ENCODE measurements at places on chromosomes 6 and 20.

GRCh38 chr6:15885624-15886023, 222.8 kb upstream of the DTNBP1 start:
- no peak for DNase-seq

- DNase-seq, result no peak
Observed at GRCh38 chr20:25705830-25706351, 9.2 kb upstream of the ZNF337 start.

DNA sequence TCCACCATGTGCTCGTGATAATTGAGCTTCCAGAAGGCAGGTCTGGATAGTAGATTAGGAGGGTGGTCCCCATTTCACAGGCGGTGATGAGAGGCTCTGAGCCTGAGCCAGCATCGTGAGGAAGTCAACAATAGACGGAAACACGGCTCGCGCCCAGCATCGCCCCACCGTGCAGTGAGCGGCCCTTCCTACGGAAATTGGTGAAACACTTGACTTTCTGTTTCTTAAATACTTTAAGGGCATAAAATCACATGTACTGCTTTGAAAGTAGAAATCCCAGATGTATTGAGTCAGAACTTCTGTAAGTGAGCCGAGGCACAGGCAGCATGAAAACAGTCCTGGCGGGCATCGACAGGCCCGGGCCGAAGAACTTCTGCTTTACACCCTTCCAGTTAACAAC, 4.3 kb upstream of the KIF25 start:
- DNase-seq, result no peak

- DNase-seq, result no peak
Observed at GRCh38 chr6:121615493-121615892, 180.0 kb downstream of the GJA1 start.

DNA sequence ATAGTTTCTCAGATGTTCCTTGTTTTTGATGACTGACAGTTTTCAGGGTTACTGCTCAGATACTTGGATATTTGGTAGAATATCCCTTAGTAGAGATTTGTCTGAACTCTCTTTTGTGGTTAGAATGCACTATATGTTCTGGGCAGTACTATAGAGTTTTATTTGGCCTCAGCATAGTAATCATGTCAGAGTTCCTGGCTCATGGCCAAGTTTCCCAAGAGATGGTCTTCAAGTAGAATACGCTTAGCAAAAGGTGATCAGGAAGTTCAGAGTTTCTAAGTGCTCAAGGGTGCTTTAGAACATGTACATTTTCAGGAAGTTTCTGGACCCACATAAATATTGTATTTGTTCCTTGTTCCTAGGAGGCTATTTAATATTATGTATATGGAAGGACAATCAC, 1209.7 kb upstream of the GJE1 start:
- no peak for DNase-seq

All from stimulated activated CD8-positive, alpha-beta memory T cell treated with anti-CD3 and anti-CD28 coated beads, Interleukin-15, amount 100 ng/mL, for 48 hours (primary cell).